ENCODE measurements at places on chromosomes 11 and 22. TPM values are rescaled to one million over a fixed set of nuclear protein-coding genes. Genes with fewer than 3 reads are reported as not detected.

The C11orf87 gene
- not detected for total RNA-seq

The APOC3 gene
- not detected for total RNA-seq

The SIK3 gene
- 38.1 TPM for total RNA-seq

The MCM5 gene
- total RNA-seq, result 12.0 TPM

The GLB1L3 gene
- 0.50 TPM for total RNA-seq

The TMEM86A gene
- 2.0 TPM for total RNA-seq

The TCP11L1 gene
- total RNA-seq, result 51.2 TPM

The GGTLC3 gene
- not detected for total RNA-seq

The IL17REL gene
- total RNA-seq, result not detected

The WNT11 gene
- total RNA-seq, result 0.17 TPM

GRCh38 chr11:33321422-33321821, 64.2 kb downstream of the HIPK3 start:
- no peak for DNase-seq

DNA sequence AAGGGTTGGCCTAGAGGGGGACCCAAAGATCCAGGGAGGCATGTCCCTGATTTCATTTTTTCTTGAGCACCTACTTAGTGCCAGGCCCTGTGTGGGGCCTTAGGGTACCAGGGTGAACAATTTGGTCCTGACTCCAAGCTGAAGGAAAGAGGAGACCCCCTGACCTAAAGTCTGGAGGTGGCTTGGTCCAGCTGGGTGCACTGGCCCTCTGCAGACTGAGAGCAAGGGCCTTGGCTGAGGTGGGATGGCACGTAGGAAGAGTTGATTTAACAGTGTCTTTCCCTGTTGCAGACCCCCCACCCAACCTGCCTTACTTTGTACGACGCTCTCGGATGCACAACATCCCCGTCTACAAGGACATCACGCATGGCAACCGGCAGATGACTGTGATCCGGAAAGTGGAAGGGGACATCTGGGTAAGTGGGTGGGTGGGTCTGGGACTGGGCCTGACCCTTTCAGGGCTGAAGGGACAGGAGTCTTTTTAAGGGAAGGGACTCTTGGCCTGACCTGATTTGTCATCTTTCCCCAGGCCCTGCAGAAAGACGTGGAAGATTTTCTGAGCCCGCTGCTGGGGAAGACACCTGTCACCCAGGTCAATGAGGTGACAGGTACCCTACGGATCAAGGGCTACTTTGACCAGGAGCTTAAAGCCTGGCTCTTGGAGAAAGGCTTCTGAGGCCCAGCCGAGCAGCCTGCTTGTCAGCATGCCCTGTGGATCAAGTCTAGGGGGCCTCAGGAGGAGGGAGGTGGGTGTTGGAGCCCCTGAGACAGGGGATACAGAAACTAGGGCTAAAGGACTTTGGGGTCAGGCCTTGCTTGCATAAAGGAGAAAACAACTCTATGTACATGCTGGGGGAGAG, 3.3 kb downstream of the MRPL49 start:
- no peak for DNase-seq

DNA sequence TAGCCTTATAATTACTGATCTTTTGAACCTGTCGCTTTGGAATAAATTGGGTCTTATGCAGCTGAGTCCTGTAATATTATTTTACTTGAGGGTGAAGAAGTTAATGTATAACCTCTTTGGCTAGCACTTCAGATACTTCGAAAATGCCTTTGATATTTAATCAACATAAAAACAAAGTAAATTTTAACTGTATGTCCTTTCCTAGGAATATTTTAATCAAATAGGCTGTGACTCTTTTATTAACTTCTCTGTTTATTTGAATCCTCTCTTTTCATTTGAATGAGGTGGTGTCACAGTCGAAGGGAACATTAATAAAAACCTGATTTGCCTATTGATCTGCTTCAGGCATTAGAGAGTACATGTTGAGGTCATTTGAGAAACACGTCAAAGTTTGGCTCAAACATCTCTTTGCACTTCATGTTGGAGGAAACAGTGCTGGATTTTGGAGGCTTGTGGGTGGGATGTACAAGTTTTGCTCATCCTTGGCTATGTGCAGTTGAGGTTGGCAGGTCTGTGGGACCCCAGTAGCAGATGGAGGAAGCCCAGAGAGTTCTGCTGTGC, 143.6 kb downstream of the NCAM1 start:
- DNase-seq, result no peak

- DNase-seq, result no peak
Observed at GRCh38 chr11:89293965-89294679, 116.4 kb downstream of the TYR start.

GRCh38 chr11:1773131-1773993, 9.6 kb upstream of the CTSD start:
- DNase-seq, result no peak

DNA sequence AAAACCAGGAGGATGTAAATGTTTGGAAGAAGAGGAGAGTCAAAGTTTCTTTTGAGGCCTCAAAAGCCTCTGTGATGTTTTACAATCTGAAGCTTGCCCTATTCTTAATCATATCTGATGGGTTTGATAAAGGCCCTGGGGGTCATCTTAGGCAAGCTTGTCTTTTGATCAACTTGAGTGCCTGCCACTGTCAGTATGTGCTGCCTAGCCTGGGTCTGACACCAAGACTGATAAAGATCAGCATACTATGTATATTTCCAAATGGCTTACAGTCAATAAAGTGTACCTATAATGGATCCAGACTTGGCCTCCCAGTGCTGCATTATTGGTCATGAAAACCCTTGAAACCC, 12.7 kb downstream of the EHF start:
- DNase-seq, result no peak

GRCh38 chr11:60959431-60959830, 7.5 kb upstream of the SLC15A3 start:
- no peak for DNase-seq

DNA sequence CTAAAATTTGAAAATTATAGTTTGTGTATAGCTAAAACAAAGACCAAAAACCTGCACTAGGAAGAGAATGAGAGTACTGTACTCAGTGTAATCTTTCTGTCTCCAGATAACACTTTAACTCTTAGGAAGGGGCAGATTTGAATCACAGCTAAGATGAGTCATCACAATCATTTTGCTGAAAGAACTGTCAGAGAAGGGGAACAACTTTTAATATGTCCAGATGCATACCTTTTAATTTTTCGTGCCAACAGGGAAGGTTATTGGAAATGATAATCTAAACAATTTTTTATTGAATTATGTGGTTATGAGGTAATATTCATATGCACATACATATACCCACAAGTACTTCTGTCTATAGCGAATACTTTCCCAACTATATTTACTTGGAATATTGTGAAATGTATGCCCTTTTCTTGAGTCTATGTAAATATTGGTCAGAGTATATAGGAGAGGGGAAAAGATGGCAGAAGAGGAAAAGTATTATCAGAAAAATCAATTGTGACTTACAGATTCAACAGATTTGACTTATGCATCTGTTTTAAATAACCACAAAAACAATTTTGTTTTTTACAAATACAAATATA, 51.1 kb upstream of the MUC15 start:
- peak; percentile 63 for DNase-seq

DNA sequence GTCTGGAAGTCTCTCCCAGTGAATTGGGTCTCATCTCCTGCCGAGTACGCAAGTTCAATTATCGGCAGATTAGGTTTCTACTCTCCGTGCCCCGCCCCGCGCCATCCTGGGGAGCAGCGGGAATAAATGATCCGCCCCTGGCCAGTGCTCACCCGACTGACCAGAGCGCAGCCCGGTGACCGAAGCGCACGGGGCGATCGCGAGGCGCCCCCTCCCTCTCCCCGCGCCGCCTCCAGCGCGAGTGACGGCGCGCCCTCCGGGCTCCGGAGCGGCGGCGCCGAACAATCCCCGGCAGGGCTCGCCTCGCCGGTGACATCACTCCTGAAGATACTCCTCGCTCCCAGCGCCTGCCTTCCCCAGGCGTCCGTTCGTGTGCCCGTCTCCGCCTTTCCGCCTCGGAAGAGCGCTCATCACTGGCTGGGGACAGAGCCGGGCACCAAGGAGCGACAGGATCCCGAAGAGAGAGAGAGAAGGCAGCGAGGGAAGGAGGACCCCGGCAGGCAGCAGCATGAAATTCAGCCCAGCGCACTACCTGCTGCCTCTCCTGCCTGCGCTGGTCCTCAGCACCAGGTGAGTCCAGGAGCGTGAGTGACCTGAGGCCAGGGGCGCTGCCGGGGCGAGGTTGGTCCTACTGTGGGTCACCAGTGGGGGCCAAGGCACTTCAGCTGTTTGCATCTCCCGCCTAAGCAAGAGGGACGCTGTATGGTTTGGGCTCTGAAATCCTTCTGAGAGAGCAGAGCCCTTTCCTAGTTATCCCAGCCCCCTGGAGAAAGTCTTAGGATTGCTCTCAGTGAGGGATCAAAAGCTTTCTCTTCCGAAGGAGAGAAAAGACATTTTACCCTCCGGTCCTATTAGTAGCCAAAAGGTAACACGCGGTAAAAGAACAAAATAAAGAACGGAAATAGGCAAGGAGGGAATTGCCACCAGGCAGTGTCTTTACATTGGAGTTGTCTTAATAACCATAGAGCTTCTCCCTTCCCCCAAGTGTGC, at the start of gene LUZP2:
Gene LUZP2 (plus strand): TSS at position 318 of the 990 bp plus-strand sequence.
- DNase-seq, result peak; percentile 28

DNA sequence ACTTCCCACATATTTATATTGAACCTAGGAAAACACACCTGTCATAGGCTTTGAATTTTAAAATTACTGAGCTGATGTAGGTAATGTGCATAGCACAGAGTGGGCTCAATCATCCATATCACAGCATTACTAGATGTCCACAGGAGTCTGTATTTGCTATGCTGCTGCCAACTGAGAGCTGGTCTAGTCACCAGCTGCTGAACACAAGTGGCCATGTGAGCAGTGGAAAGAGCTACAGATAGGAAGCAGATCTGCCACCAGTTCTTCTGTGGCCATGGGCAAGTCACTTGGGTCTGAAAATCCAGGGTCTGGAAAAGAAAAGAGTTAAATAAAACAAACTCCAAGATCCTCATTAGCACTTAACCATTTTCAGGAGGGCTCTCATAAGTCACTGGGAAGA, 91.8 kb downstream of the APIP start:
- DNase-seq, result no peak

GRCh38 chr22:30556388-30556787, 9.8 kb upstream of the SEC14L6 start:
- DNase-seq, result no peak

DNA sequence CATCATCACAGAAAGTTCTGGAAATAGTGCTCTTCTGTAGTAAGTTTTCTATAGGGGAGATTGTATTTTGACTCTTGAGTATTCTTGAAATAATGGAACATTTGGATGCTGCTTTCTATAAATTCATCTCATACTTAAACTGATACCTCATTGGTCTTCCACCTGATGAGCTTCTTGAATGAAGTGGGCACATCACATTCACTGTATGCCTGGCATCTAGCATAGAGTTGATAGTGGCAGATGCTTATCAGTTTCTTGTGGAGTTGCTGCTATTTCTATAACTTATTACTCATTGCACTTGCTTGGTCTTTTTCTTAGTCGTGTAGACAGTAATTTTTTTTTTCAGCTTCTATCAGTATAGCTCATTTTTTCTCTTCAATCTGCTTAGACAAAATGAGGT, 5.4 kb downstream of the ATXN10 start:
- DNase-seq, result no peak

DNA sequence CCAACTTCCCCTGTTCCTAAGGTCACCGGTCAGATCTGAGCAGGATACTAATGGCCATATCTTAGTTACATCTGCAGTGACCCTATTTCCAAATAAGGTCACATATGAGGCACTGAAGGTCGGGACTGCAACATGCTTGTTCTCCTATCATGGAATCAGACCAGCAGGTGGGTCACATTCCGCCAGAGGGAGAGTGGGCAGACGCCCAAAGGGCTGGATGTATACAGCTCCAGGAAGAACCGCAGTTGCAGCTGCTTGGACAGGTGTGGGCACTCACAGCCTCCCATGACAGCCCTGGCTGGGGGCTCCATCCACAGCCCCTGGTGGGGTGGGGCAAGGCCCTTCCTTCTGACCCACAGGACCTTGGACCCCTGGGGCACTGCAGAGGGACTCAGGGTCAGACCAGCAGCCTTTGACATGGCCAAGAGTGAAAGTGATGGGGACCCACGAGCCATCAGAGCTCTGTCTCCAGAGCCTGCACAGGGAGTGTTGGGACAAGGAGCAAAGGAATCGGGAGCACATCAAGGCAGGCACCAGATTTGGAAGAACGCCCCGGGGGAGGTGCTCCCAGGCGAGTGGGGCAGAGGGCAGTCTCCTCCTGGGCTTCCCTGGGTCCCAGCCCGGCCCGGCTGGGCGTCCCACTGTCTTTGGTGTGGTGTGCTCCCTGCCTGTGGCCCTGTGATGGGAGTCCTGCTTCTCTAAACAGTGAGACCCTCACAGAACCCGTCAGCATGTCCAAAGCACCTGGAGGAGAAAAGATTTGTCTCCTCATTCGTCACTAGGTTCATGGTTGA, 13.3 kb upstream of the CD81 start:
- DNase-seq, result no peak
